IMR-90 (cell line): ENCODE measurements at places on chromosomes 16 and 17. TPM values are rescaled to one million over a fixed set of nuclear protein-coding genes. Genes with fewer than 3 reads are reported as not detected.

DNA sequence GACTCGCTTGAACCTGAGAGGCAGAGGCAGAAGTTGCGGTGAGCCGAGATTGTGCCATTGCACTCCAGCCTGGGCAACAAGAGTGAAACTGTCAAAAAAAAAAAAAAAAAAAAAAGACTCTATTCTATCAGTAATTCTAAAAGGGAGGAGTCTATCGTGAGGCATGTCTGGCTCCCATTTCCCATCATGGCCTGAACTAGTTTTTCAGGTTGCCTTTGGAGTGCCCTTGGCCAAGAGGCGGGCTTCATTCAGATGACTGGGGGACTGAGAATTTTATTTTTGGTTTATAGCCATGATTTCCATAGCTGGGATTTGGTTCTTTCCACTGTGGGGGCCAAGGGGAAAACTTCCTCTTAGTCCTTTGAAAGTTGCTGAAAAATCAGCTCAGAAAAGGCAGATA is 3.5 kb upstream of the SNX29 start:
- no peaks in the 10 kb centered on the region for H3K27me3 ChIP-seq
- H3K36me3 ChIP-seq, result no peaks in the 10 kb centered on the region
- H3K27ac ChIP-seq, result no peak overlapping the region
- no peaks in the 10 kb centered on the region for H3K4me1 ChIP-seq
- H3K4me3 ChIP-seq, result no peak overlapping the region

Gene SAMD14
- 1.4 TPM in 2 replicates for total RNA-seq

DNA sequence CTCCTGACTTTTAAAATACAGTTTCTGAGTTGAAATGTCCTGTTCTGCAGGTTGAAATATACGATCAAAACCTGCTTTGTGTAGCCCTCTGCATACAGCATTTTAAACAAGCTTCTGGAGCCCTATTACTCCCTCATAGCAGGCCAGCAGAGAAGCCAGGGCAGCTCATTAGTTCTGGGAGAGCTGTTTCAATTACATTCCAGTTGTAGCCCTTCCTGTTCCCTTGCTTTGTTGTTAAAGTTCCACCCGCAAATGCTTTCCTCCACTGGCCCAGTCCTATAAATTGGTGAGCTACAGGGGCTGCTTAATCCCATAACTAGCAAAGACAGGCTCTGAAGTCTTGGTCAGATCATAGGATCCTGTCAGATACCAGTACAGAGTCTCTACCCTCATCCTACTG is 162.5 kb downstream of the SLC39A11 start:
- H3K4me3 ChIP-seq, result no peak overlapping the region
- no peaks in the 10 kb centered on the region; the same call in 1 of the 2 replicates for H3K36me3 ChIP-seq
- no peaks in the 10 kb centered on the region for H3K27me3 ChIP-seq
- H3K4me1 ChIP-seq, result no peaks in the 10 kb centered on the region; the same call in 1 of the 2 replicates

Gene LRRC75A
- 0.56 and 0.72 TPM in 2 replicates for total RNA-seq

Gene EXOC3L1
- not detected in 2 replicates for total RNA-seq

DNA sequence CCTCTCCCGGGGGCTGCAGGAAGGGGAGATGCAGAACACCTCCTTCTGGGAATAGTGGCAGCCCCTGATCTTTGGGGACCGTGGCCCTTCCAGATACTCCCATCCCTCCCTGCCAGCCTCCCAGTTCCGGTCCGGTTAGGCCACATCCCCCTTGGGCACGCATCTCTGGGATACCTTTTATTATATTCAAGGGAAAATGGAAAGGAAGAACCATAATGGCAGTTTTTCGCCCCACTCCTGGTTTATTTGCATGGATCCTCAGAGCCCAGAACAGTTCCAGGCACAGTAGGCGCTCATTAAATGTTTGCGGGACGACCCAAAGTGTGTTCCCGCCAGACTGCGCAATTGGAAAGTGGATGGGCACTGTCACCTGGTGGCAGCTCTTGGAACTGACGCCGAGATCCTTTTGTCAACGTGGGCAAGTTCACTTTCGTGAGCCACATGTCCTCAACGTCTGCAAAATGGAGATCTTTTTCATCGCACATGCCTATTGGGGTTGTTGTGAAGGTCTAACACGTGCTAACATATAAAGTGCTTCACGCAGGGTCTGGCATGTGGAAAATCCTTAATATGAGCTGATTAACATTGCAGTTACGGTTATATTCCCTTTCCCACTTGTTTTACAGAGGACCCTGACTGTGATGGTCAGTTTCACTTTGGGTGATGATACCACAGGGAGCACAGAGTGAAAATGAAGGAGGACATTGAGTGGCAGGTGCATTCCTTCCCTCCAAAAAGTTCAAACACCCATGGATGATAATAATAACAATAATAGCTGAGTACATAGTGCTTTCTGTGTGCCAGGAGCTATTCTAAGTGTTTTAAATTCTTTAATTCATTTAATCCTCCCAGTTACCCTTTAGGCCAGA is 1.7 kb upstream of the GPRC5B start:
- no peaks in the 10 kb centered on the region for H3K36me3 ChIP-seq
- H3K27me3 ChIP-seq, result peaks cover 14% of the 10 kb centered on the region
- peak; percentile 75 for DNase-seq
- H3K4me1 ChIP-seq, result peaks cover 5% of the 10 kb centered on the region; the same call in 1 of the 2 replicates
- no peak overlapping the region for H3K27ac ChIP-seq
- no peak overlapping the region; the same call in 1 of the 2 replicates for H3K4me3 ChIP-seq

Gene PLEKHM1
- total RNA-seq, result 4.2 and 4.7 TPM in 2 replicates

GRCh38 chr16:90057738-90058173 is 19.4 kb downstream of the PRDM7 start:
- H3K4me3 ChIP-seq, result no peak overlapping the region
- H3K36me3 ChIP-seq, result no peaks in the 10 kb centered on the region
- peak; percentile 90 for DNase-seq

Gene SYNGR3
- 1.8 and 1.9 TPM in 2 replicates for total RNA-seq

- no peak overlapping the region for H3K4me3 ChIP-seq
- no peaks in the 10 kb centered on the region for H3K36me3 ChIP-seq
- DNase-seq, result no peak
- no peaks in the 10 kb centered on the region for H3K4me1 ChIP-seq
These were observed 14.4 kb upstream of the CCL13 start for GRCh38 chr17:34341916-34342315.

GRCh38 chr17:29061036-29061435 is 18.1 kb downstream of the PIPOX start:
- DNase-seq, result no peak
- H3K27ac ChIP-seq, result no peak overlapping the region
- H3K4me3 ChIP-seq, result no peak overlapping the region
- peaks cover 39% of the 10 kb centered on the region for H3K27me3 ChIP-seq
- no peaks in the 10 kb centered on the region for H3K4me1 ChIP-seq

- no peak overlapping the region for H3K4me3 ChIP-seq
- no peak overlapping the region for H3K27ac ChIP-seq
- H3K36me3 ChIP-seq, result no peaks in the 10 kb centered on the region
- no peak for DNase-seq
- H3K4me1 ChIP-seq, result no peaks in the 10 kb centered on the region
- H3K27me3 ChIP-seq, result no peaks in the 10 kb centered on the region; the same call in 1 of the 2 replicates
These were observed 2.7 kb downstream of the CCL8 start for GRCh38 chr17:34321964-34322363.

- no peak for DNase-seq
- peaks cover 92% of the 10 kb centered on the region for H3K27me3 ChIP-seq
- no peak overlapping the region for H3K27ac ChIP-seq
These were observed 42.1 kb downstream of the SRCIN1 start for GRCh38 chr17:38563362-38564253.

Gene SCNN1G
- not detected in 2 replicates for total RNA-seq

Gene MAPT
- total RNA-seq, result under 0.01 and 0.18 TPM in 2 replicates

DNA sequence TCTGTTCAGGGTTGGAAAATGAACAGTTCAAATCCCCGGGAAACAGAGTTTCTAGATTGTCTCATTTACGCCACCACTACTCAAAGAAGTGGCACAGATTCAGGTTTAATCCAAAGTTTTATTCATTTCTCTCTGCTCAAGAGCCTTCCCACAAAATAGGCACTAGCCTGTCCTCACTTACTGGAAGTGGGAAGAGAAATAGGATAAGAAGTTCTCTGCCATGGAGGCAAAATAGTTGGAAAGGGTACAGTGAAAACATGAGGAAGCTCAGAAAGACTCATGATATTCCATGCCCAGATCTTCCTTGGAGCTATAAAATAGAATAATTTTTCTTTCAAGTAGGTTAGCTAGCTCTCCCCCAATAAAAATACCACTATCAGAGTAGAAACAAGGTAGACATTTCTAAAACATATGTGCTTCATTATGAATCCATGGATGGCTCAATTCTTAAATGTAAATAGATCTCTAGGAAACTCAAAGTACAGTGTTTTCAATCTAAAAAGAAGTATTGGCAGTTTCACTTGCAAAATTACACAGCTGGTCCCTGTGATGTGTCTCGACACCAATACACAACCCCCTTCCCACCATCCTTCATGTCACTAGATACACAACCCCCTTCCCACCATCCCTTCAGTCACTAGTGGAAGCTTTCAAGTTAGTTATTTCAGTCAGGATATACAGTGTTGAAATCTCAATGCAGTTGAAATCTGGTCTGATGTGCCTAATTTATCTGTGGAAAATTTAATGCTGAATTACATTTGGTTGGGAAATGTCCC is 125.8 kb downstream of the TRIM37 start:
- no peak overlapping the region for H3K4me3 ChIP-seq
- H3K27me3 ChIP-seq, result no peaks in the 10 kb centered on the region
- no peaks in the 10 kb centered on the region for H3K4me1 ChIP-seq
- no peak for DNase-seq
- H3K36me3 ChIP-seq, result no peaks in the 10 kb centered on the region

DNA sequence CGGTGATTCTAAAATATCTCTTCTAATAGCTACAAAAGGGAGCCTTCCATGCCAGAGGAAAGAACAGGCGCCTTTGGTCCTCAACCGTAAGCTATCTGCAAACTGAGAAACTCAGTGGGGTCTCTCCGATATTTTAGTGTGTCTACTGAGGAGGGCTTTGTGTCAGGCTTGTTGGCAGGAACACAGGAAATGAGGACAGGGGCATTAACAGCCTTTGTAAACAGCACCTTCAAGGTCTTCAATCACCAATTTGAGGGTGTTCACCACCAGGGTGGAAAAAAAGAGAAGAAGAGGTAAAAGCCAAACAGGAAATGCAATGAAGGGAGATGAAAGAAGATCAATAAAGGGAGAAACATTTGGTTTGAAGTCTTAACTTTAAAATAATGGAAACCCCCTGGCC is 580.1 kb upstream of the SALL1 start:
- DNase-seq, result no peak
- no peak overlapping the region for H3K27ac ChIP-seq
- peaks cover 2% of the 10 kb centered on the region; the same call in 1 of the 2 replicates for H3K27me3 ChIP-seq
- no peaks in the 10 kb centered on the region for H3K36me3 ChIP-seq
- no peaks in the 10 kb centered on the region for H3K4me1 ChIP-seq

- DNase-seq, result no peak
- H3K4me1 ChIP-seq, result no peaks in the 10 kb centered on the region
- H3K27ac ChIP-seq, result no peak overlapping the region
- H3K4me3 ChIP-seq, result no peak overlapping the region
- H3K36me3 ChIP-seq, result peaks cover 50% of the 10 kb centered on the region
These were observed 6.8 kb downstream of the DNASE1L2 start for GRCh38 chr16:2243031-2243528.

- H3K27ac ChIP-seq, result no peak overlapping the region
- no peak for DNase-seq
- peaks cover 28% of the 10 kb centered on the region for H3K27me3 ChIP-seq
- H3K4me3 ChIP-seq, result no peak overlapping the region
These were observed 57.7 kb upstream of the ACSF3 start for GRCh38 chr16:89035669-89036570.

GRCh38 chr16:26727848-26728247 is 338.9 kb upstream of the C16orf82 start:
- no peak overlapping the region for H3K4me3 ChIP-seq
- no peaks in the 10 kb centered on the region for H3K36me3 ChIP-seq

DNA sequence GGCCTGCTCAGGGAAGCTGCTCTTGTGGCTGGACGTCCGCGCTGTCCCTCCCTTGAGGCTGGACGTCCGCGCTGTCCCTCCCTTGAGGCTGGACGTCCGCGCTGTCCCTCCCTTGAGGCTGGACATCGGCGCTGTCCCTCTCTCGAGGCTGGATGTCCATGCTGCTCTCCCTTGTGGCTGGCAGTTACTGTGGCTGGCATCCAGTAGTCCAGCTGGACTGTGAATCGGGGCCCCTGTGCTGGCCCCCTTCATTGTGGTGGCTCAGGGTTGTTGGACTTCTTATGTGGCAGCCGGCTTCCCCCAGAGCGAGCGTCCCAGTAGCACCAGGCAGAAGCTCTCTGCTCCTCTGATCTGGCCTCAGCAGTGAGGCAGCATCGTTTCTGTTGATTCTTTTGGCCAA is 141.5 kb downstream of the IRF8 start:
- H3K36me3 ChIP-seq, result no peaks in the 10 kb centered on the region
- no peak overlapping the region for H3K4me3 ChIP-seq
- no peaks in the 10 kb centered on the region; the same call in 1 of the 2 replicates for H3K4me1 ChIP-seq
- no peak overlapping the region for H3K27ac ChIP-seq
- no peak for DNase-seq
